ENCODE measurements at places on chromosomes 7 and 10. TPM values are rescaled to one million over a fixed set of nuclear protein-coding genes. Genes with fewer than 3 reads are reported as not detected.

Gene NFKB2
- polyA plus RNA-seq, result 18.2 TPM

Gene NUTM2A
- 2.0 TPM for polyA plus RNA-seq

Gene PLXDC2
- polyA plus RNA-seq, result 34.0 TPM

Gene SH2B2
- 4.8 TPM for polyA plus RNA-seq

Gene AS3MT
- polyA plus RNA-seq, result 25.3 TPM

Gene TAS2R38
- 0.23 TPM for polyA plus RNA-seq

Gene ANKRD1
- 0.45 TPM for polyA plus RNA-seq

Gene PNLIP
- not detected for polyA plus RNA-seq

Gene HIPK2
- polyA plus RNA-seq, result 98.3 TPM

Gene LIPN
- not detected for polyA plus RNA-seq

Gene CASD1
- polyA plus RNA-seq, result 39.8 TPM

Gene COL1A2
- 833 TPM for polyA plus RNA-seq

Gene DLG5
- polyA plus RNA-seq, result 40.4 TPM

Gene GPR15LG
- 0.18 TPM for polyA plus RNA-seq

Gene MMD2
- 0.42 TPM for polyA plus RNA-seq

Gene GOLGA7B
- 1.1 TPM for polyA plus RNA-seq

Gene BICC1
- 69.6 TPM for polyA plus RNA-seq

DNA sequence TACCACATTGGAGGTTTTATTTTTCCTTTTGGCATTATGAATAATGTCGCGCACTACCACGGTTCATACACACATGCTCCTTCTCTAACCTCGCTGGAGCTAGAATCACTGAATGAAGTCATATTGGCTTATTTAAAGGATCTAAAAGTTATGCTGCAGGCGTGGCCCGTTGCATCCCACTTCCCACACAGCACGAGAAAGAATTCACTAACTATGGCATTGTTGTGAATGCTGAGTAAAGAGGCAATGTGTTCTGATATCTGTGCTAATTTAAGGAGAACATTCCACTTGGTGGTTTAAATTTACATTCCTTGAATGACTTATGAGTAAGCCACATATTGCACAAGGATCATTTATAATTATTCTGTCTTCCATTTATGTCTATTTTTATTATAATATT lies 20.7 kb downstream of the TCERG1L start:
- DNase-seq, result no peak

- no peak for DNase-seq
Observed at GRCh38 chr7:840001-840600, 7.8 kb downstream of the SUN1 start.

DNA sequence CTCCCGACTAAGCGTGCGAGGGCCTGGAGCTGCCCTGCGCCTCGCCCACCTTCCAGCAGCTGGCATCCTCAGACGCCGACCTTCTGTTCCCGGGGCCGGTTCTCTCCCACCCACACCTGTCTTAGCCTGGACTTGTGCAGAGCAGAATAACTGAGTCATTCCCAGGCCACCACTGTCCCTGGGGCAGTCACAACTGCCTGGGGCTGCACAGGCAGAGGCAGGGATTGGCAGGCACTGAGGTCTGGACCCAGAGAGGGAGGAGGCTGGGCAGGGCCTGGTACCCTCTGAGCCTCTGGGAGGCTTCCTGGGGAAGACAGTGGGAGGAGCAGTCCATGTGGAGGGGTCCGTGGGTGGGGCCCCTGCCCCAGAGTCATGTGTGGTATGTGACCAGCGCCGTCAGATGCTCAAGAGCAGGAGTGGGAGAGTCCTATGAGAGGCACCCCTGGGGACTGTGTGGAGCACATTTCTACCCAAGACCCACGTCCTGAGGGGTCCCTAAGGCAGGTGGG lies 74.3 kb downstream of the NKX6-2 start:
- DNase-seq, result no peak

DNA sequence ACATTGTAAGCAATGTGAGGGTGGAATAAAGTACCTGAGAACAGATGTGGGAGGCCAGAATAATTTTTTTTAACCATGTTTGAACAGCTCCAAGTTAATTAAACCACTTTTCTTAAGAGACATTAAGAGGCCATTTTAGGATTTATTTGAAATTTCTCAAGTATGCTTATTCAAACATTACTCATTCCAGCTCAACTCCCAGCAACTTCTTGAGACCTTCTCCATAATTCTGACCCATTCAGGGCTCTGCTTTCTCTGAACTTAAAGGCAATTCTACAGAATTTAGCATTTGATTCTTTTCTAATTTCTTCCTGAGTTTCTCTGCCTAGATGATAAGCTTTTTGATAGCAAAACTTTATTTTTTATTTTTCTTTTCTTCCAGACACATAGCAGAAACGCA lies 314.5 kb downstream of the CAMK1D start:
- DNase-seq, result no peak

GRCh38 chr7:158239290-158239981 lies 348.2 kb downstream of the PTPRN2 start:
- no peak for DNase-seq

- DNase-seq, result no peak
Observed at GRCh38 chr10:74086317-74086716, 64.3 kb downstream of the AP3M1 start.

DNA sequence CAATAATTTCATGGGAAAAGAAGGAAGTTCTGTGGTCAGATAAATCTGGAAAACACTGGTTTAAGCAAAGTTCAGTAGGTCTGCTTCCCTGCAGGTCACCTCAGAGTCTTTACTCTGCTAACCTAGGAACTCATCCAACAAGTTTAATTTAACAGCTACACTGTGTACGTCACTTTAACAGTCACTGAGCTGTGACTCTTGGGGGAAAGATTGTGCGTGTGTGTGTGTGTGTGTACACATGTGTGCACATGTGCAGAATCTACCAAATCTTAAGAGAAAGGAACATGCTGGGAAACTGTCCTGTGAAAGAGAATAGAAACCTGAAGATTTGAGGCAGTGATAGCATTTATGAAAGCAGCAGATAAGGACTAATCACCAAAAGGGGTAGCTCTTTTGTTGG lies 62.6 kb downstream of the IKZF1 start:
- DNase-seq, result no peak

- no peak for DNase-seq
Observed at GRCh38 chr10:46553238-46554049, 3.0 kb downstream of the GPRIN2 start.

DNA sequence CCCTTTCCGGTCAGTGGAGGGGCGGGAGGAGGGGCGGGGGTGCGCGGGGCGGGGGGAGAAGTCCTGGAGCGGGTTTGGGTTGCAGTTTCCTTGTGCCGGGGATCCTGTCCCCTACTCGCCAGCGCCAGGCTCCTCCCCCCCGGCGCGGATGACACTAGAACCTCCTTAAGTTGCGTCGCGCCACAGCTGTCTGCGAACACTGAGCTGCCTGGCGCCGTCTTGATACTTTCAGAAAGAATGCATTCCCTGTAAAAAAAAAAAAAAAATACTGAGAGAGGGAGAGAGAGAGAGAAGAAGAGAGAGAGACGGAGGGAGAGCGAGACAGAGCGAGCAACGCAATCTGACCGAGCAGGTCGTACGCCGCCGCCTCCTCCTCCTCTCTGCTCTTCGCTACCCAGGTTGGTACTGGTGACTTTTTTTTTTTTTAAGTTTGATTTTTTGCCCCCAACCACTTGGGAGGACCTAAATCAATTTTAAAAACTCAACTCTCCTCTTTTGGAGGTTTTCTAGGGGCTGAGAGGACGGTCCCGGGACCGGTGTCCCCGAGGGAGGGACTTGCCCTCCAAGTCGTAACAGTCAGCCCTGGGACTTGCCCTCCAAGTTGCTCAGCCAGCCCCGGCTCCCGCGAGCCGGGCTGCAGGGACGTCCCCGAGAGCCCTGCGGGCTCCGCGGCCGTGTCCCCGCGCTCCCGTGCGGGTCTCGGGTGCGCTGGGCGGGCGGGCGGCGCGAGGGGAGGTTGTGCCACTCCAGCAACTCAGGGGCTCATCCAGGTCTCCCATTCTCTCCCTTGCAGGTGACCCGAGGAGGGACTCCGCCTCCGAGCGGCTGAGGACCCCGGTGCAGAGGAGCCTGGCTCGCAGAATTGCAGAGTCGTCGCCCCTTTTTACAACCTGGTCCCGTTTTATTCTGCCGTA lies at the start of gene GATA3:
Gene GATA3 (plus strand): TSS at position 195 of the 914 bp plus-strand sequence. CDS start 968 bp downstream, outside the sequence.
- DNase-seq, result no peak

GRCh38 chr7:75945297-75946168 lies 30.6 kb downstream of the POR start:
- no peak for DNase-seq

GRCh38 chr7:30790356-30790755 lies 19.1 kb downstream of the MINDY4 start:
- no peak for DNase-seq

GRCh38 chr10:15824498-15824897 lies 35.8 kb downstream of the MINDY3 start:
- no peak for DNase-seq

GRCh38 chr10:124364674-124365073 lies 54.0 kb downstream of the OAT start:
- no peak for DNase-seq

DNA sequence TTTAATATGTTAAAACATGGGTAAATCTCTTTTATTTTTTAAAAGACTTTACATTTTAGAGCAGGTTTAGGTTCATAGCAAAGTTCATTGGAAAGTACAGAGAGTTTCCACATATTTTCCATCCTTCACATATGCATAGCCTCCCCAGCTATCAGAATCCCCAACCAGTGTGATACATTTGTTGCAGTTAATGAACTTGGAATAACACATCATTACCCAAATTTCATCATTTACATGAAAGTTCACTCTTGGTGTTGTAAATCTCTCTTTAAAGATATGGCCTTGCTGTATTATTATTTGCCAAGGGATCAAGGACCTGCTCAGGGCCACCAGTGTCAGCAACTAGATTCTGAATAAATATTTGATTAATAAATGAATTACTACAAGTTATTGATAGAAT lies 263.4 kb downstream of the CDK14 start:
- no peak for DNase-seq

DNA sequence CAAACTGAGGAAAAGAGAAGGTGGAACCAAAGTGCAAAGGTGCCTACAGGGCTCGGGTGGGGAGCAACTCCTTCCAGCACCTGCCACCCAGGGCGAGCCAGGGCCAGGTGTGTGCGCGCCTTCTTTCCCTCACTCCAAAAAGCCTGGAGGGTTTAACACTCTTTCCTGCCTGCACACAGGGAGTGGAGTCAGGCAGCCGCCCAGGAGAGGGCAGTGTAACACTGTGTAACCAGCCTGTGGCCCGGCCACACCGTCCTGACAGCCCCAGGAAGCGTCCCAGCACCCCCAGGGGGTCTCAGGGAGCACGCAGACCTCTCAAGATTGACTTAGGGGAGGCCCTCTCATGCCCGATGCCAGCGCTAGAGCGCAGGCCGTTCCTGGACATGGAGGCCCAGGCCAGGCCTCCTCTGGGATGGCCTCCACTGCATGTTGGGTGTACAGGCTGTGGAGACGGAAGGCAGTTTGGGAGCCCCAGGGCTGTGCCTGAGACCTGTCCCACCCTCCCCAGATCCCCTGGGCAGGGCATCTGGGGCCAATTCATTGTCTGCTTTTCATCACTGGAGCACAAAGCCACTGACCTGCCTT lies 13.4 kb downstream of the BRI3 start:
- no peak for DNase-seq

DNA sequence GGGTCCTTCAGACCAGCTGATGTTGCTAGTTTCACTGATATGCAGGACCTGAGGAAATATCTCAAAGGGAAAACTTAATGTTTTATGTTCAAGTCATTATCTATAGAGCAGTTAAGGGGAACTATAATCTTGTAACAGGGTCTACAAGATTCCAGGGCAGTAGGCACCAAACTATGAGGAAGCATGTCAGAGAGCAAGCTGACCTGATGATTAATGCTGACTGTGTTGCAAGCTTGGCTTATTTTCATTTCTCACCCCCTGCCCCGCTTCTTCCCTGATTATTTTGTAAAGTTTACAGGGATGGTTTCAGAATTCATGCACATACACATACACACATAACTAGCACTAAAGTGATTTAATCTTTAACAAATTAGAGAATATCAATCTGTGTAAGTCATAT lies 84.3 kb upstream of the CACNA2D1 start:
- no peak for DNase-seq

DNA sequence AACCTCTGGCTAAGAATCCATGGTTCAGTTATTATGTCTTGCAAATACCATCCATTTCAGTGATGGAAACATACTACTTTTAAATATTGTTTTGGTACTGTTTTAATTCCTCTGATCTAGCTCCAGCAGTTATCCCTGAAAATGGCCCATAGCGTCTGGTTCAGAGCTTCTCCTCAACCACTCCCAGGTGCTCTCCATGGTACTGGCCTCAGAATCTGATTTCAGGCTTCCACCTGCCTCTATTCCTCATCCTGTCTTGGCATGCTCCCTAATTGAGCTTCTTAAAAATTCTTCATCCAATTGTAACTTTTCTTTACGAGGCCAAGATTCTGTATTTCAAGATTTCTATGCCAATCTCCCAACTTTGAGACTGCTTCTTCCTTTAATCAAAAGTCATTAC lies 236.3 kb downstream of the HTR7 start:
- peak; percentile 14 for DNase-seq

- no peak for DNase-seq
Observed at GRCh38 chr10:131113709-131114291, 197.7 kb downstream of the TCERG1L start.

- no peak for DNase-seq
Observed at GRCh38 chr7:464454-465401, 54.9 kb downstream of the PDGFA start.

GRCh38 chr7:92244808-92245486 lies 767 bp downstream of the KRIT1 start:
- DNase-seq, result no peak

DNA sequence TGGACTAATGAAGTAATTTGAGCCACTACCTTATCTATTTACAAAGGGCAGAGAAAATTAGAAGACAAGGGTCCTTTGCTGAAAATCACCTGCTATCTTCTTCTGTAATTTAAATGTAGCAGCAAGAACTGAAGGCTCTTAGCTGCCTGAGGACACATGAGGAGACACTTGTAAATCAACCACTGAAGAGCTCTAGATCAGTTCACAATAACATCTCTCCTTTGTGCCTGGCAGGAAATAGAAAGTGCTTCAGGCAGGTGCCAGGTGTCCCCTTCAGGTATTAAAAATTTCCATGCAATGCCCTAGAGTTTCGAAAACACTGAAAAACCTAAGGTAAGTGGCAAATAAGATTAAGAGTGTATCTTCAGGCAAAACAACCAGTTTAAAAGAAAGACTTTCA lies 474.6 kb downstream of the GRM8 start:
- no peak for DNase-seq

GRCh38 chr7:70193514-70193913 lies 595.2 kb downstream of the AUTS2 start:
- DNase-seq, result no peak

DNA sequence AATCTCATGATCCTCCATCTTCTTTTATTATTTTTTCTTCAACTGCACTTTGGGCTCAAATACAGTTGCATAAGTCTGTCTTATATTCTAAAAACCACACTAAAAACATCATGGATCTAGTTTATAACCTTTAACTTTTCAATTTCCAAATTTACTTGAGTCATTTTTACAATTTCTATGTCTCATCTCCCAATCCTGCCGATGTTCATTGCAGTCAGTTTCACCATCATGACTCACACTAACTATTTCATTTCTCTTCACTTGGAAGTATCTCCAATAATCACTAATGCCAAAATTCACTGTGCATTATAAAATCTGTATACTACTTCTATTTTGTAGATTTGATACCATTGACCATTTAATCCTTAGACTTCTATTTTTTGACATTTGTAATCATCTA lies 806.9 kb upstream of the SORCS1 start:
- no peak for DNase-seq
